ENCODE measurements at places on chromosomes 6 and 20.

DNA sequence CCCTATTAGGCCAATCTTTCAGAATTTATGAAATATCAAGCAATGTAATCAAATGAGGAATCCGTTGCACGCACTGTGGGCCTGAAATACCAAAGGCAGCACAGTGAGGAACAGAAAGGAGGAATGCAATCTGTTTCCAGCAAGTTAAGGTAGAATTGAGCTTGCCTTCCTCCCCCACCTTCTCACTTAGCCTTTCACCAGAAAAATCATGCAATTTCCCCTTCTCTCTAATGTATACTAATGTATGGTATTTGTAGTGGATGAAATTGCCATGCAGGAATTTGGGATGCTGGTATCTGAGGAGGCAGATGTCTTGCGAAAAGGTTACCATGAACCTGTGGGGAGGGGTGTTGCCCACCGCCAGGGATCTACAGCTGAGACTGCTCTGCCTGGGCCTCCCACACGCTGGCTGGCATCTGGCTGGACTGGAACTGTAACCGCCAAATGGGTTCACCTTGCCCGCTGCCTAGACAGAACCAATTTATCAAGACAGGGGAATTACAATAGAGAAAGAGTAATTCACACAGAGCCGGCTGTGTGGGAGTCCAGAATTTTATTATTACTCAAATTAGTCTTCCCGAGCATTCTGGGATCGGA, 222.4 kb upstream of the MYLIP start:
- DNase-seq: no peak

GRCh38 chr6:122754191-122754731, 25.3 kb upstream of the FABP7 start:
- no peak for DNase-seq

GRCh38 chr6:37607944-37608343, 89.7 kb downstream of the MDGA1 start:
- DNase-seq: no peak

DNA sequence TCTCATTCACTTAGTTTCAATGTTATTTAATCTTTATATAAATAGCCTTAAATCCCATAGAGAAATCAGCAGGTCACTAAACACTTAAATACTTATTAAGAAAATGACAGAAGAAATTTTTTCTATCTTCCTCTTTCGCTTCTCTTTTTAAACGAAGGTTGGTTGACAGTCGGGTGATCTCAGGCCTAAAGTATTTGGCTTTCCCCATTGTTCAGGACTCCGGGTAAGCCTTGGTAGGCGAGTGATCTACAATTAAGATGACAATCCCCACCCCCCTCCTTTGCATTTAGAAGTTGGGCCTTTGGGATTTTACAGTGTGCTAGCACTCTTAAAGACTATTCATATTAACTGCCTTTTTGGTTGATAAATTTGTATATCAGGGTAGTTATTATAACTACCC, 19.7 kb upstream of the UTRN start:
- no peak for DNase-seq

Data from stimulated activated CD8-positive, alpha-beta memory T cell treated with anti-CD3 and anti-CD28 coated beads, Interleukin-15, amount 100 ng/mL, for 48 hours (primary cell).